ENCODE measurements at places on chromosomes 2 and 18.

DNA sequence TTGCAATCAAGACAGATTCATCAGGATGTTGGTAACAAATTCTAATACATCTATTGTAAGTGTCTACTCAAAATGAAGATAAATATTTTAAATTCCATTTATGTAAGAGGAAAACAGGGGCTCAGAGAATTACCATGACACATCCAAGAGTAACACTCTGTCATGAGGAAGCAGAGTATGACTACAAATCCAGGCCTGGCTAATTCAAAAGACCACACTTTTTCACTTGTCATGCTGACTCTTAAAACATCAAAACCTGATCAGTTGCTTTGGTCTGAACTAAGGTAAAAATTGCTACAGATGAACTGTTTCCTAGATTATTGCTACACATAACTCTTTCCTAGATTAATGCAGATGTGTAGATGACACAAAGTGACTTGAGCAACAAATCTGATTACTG is 880.6 kb downstream of the TSN start:
- no peak for DNase-seq

- peak; percentile 72 for DNase-seq
Observed at GRCh38 chr2:58762176-58762781, 521.2 kb upstream of the FANCL start.

- DNase-seq: no peak
Observed at GRCh38 chr2:3536682-3537632, 17.6 kb upstream of the ADI1 start.

DNA sequence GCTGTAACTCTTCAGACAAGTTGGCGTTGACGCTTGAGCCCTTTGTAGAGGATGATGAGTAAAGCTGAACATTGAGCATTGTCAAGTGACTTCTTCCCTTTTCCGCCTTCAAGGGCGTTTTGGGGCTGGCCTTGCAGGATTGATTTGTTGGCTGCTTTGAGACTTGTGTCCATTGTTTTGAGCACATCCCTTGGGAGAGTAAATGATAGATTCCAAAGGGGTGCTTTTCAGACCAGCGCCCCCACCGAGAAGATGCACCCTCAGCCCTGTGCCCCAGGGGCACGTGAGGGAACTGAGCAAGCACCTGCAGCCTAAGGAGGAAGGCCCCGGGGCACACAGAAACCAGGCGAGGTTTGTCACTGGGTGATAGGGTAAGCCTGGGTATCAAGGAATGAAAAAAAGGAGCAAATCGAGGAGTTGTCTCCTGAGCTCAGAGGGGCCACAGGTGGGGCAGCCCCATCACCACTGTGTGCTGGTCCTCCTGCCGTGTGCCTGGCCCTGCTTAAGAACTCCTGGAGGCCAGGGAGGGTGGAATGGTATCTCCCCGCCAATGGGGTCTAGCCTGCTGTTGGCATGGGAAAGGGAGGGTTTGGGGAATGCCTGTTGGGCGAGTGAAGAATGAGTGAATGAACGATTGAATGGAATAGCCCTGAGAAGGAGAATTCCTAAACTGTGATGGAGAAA is 64.0 kb downstream of the RAB31 start:
- DNase-seq: no peak

GRCh38 chr2:192585418-192585817 is 390.7 kb upstream of the TMEFF2 start:
- DNase-seq: no peak

DNA sequence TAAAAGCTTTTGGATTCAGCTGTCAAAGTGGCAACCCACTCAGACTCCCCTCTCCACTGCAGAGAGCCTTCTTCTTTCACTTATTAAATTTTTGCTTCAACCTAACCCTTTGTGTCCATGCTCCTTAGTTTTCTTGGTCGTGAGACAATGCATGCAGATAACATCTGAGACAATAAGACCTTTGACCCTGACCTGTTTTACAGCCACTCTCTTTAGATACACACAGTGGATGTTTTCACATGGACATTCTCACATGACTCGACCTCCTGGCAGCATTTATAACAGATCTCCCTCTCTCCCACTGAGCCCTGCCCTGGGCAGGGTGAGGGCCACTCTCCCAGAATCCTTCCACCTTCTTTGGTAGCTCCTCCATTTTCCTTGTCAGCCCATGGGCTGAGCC is 30.4 kb upstream of the IL36G start:
- no peak for DNase-seq

GRCh38 chr2:37892436-37893114 is 32.5 kb upstream of the RMDN2 start:
- DNase-seq: no peak

DNA sequence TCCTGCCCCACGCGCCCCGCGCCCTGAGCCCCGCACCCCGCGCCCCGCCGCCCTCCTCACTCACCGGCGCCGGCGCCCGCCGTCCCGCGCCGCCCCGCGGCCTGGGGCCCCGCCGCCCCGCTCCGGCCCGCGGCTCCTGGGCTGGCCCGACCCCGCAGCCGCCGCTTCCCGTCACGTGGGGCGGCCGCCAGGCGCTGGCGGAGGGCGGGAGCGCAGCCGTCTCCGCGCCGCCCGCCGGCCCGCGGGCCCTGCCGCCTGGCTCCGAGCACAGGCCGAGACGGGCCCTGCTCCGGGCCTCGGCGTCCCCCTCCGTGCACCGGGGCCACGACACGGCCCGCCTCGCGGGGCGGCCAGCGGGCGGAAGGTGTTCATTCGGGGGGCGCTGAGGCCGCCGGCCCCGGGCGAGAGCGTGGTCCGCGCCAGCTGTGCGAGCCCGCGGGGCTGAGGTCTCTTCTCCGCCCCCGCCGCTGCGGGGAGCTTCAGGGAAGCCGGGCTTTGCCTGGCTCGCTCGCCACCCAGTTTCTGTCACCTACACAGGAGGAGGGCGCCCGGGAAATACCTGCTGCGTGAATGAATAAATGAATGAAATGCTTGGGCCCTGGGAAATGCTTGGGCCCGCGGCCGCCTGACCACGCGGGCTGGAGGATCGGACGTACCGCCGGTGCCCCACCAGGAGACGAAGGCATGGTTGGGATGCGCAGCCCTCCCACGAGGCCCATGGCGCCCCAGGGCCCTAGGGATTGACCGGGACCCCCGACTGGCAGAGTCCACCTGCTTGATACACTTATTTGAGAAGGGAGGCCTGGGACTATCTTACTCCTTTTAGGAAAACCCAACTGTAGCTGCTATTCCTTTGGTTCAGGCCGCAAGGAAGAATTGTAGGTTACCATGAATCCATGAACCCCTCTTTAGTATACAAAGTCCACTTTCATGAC is at the start of gene TGFBRAP1:
TGFBRAP1 (minus strand) TSS at position 175 of the 935 bp plus-strand sequence. CDS start 21,434 bp downstream, outside the sequence.
- peak; percentile 42 for DNase-seq

GRCh38 chr2:176514805-176515500 is 245.7 kb downstream of the MTX2 start:
- DNase-seq: no peak

DNA sequence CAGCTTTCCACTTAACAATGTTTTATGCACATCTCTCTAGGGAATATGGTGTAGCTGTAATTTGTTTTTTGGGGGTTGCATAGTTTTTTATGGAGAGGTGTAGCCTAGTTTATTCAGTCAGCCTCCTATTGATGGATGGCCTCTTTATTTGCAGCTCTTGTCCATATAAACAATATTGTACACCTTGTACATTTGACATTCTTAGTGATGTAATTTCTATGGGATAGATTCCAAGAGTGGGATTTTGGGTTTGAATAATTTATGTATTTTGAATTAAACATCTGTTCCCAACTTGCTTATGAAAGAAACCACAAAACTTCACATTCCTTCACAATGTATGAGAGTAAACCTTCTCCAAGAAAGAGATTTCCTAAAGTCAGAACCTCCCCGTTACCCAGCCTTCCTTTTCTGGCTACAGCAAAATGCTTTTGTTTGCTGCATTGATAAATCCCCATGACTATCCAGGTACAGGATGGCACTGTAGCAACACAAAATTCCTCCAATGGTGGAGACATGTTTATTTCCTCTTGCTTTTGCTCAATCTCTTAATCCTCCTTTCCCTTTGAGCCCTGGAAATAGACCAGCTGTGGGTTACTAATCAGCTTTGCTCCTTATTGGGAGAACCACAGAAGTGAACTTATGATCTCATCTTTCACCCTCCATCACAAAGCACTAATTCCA is 58.4 kb upstream of the GALR1 start:
- DNase-seq: no peak

- DNase-seq: no peak
Observed at GRCh38 chr18:62214790-62215189, 27.7 kb downstream of the RELCH start.

DNA sequence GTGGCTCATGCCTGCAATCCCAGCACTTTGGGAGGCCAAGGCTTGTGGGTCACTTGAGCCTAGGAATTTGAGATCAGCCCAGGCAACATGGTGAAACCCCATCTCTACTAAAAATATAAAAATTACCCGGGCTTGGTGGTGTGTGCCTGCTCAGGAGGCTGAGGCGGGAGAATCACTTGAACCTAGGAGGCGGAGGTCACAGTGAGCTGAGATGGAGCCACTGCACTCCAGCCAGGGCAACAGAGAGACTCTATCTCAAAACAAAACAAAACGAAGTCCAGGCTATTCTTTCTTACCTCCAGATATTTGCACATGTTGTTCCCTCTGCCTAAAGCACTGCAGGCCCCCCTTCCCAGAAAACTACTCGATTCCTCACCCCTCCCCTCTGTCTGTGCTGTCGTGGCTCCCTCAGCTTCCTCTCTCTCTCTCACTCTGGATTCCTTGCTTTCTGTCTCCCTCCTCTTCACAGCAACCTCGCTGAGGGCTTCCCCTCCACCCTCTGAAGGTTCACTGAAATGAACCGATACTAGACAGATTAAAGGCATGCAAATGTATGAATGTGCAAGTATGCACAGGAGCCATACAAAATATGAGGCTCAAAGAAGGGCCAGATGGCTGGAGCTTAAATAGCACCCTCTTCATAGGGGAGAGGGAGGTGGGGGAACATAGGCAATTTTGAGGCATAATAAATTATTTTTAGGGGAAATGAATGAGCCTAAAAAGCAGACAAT is 18.5 kb downstream of the TMEM177 start:
- DNase-seq: no peak

- peak; percentile 23 for DNase-seq
Observed at GRCh38 chr2:39593439-39594393, 72.0 kb upstream of the TMEM178A start.

DNA sequence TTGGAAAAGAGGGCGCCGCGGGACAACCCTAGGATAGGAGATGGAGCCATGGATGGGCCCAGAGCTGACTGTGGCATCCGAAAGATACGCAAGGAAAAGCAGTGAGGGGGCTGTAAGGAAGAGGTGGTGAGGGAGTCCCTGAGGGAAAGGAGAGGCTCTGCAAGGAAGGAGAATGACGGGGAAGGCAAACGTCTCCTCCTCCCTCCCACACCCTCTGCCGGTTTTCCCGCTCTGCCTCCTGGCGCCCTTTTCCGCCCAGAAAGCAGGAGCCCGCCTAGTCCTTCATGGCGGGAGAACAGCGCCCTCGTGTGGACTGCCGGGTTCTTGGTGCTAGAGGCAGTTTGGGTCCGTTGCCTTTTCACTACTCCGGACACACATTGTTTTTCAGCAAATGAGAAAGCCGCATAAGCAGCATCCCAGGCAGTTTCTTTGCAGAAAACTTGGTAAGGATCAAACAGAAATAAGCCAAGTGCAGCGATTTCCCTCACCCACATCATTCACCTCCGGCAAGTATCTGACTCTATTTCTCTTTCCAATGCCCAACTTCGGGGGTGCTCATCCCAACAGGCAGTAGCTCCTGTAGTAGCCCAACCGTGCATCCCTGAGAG is 200.4 kb downstream of the INO80D start:
- peak; percentile 82 for DNase-seq

- DNase-seq: peak; percentile 56
Observed at GRCh38 chr2:17540093-17540812, at the start of gene VSNL1. Gene VSNL1 (plus strand): TSS chr2:17540696. CDS start chr2:17592075, 51,379 bp downstream.

DNA sequence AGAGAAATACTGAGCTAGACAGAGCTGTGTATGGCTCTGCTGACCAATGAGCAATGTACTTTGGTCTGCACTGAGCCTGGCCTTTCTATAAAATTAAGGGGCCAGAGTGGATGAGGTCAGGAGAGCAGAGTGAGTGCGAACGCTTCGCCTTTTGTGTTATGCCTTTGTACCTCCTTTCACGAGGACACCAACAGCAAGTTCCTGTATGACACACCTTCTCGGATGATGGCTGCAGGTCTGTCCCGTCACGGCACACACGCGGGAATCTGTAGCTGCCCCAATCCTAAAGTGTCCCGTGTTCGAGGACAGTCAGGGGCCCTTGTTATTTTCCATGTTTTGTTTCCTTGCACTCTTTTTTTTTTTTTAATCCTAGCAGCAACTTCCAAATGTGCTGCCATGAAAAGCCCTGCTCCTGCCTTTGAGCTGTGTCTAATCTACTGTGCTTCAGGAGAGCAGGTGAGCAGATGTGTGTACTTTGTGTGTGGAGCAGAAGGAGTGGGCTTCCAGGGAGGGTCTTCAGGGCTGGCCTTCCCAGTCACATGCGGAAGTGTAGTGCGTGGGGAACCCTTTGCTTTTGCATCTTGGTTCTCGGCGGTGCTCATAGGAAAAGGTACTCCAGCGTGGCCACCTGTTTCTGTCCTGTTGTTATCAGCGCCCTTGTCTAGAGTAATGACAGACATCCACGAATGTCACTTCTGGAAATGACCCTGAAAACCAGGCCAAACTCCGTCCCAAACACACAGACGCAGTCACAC is 213.2 kb downstream of the NDUFA10 start:
- DNase-seq: no peak

GRCh38 chr2:72139471-72139873 is 8.2 kb downstream of the CYP26B1 start:
- DNase-seq: no peak

DNA sequence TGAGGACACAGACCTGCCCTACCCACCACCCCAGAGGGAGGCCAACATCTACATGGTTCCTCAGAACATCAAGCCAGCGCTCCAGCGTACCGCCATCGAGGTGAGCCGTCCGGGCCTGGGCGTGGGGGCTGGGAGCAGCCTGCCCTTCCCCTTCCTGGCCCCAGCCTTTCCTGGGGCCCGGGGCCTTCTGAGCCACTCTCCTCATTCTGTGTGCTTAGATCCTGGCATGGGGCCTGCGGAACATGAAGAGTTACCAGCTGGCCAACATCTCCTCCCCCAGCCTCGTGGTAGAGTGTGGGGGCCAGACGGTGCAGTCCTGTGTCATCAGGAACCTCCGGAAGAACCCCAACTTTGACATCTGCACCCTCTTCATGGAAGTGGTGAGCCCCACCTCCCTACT is 157.9 kb downstream of the DYSF start:
- no peak for DNase-seq

- no peak for DNase-seq
Observed at GRCh38 chr18:2407961-2408360, 163.3 kb downstream of the METTL4 start.

DNA sequence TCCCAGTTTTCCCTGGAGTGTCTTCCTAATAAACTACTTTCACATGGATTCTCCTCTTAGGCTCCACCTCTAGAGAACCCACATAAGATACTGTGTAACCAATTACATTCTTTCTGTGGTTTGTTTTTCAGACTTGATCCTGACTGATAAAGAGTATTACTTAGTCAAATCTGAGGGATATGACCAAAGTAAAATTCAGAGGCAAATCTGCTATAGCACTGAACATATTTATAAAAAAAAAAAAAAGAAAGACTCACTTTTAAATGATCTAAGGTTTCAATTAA is 13.9 kb downstream of the CKAP2L start:
- DNase-seq: no peak

GRCh38 chr2:160431441-160431840 is 62.2 kb downstream of the RBMS1 start:
- no peak for DNase-seq

All from midbrain (tissue), 1 donor.